ENCODE measurements at places on chromosomes 7 and 10. TPM values are rescaled to one million over a fixed set of nuclear protein-coding genes. Genes with fewer than 3 reads are reported as not detected.

AKR1D1 gene
- total RNA-seq: not detected

PGAM2 gene
- total RNA-seq: 0.11 TPM

SP8 gene
- not detected for total RNA-seq

BICC1 gene
- 2.0 TPM for total RNA-seq

TYSND1 gene
- total RNA-seq: 12.3 TPM

COMTD1 gene
- 21.3 TPM for total RNA-seq

IL2RA gene
- not detected for total RNA-seq

POLR3A gene
- total RNA-seq: 21.1 TPM

SYT15B gene
- total RNA-seq: not detected

Data from foreskin keratinocyte (primary cell).